ENCODE measurements at places on chromosomes 11 and 22. TPM values are rescaled to one million over a fixed set of nuclear protein-coding genes. Genes with fewer than 3 reads are reported as not detected.
A peak's percentile ranks its signal among the peaks of the same experiment; 100 is the strongest.

DNA sequence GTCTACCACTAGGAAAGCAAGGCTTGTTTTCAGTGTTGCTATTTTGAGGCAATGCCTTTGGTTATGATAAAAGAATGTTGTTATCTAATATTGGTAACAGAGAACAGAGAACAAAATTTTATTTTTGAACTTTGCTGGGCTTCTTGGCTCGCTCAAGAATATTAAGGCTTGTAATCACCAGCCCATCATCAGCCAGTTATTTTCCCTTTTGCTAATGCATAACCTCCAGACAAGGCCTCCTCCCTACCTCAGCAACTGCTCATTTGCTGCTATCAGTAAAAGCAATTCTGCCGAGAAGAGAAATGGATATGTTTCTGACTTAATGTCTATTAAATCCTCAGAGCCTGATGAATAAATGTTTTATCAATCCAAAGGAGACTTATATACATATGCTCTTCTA, 8.9 kb downstream of the MTMR2 start:
- no peaks in the 10 kb centered on the region for H3K36me3 ChIP-seq
- no peaks in the 10 kb centered on the region for H3K4me1 ChIP-seq
- no peak for DNase-seq

DNA sequence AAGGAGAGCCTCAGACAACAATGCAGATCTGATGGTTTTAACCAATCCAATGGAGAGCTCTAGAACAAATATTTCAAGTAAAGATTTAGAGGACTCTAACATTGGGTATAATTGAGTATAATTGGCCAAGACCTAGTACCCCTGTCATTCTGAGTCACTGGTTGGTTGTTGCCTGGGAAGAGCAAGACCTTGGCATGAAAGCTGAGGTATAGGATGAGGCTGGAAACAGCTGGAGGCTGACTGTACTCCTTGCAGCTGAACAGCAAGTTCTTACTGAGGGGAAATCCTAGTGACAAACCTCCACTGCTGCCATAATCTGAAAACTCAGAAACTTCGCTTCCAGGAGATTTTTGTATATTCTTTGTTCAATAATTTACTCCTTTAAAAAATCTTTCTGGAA, 54.3 kb upstream of the MUC15 start:
- H3K4me1 ChIP-seq: no peaks in the 10 kb centered on the region
- no peak overlapping the region for H3K27ac ChIP-seq
- no peak overlapping the region for H3K4me3 ChIP-seq
- no peaks in the 10 kb centered on the region for H3K36me3 ChIP-seq
- no peaks in the 10 kb centered on the region for H3K27me3 ChIP-seq

- no peak for DNase-seq
- H3K4me1 ChIP-seq: no peaks in the 10 kb centered on the region
- H3K27me3 ChIP-seq: peaks cover 4% of the 10 kb centered on the region
- H3K4me3 ChIP-seq: no peak overlapping the region
- no peaks in the 10 kb centered on the region for H3K36me3 ChIP-seq
Measured at GRCh38 chr11:19316434-19316833, 75.7 kb upstream of the E2F8 start.

GRCh38 chr11:35618497-35619115, 346 bp downstream of the FJX1 start:
- H3K4me1 ChIP-seq: peaks cover 17% of the 10 kb centered on the region
- H3K4me3 ChIP-seq: peak overlapping the region; percentile 55
- no peaks in the 10 kb centered on the region for H3K27me3 ChIP-seq
- no peak for DNase-seq

MMP20 gene
- not detected for total RNA-seq

FOSL1 gene
- total RNA-seq: not detected

All from B cell (primary cell).